ENCODE measurements at places on chromosomes 5 and 9.

DNA sequence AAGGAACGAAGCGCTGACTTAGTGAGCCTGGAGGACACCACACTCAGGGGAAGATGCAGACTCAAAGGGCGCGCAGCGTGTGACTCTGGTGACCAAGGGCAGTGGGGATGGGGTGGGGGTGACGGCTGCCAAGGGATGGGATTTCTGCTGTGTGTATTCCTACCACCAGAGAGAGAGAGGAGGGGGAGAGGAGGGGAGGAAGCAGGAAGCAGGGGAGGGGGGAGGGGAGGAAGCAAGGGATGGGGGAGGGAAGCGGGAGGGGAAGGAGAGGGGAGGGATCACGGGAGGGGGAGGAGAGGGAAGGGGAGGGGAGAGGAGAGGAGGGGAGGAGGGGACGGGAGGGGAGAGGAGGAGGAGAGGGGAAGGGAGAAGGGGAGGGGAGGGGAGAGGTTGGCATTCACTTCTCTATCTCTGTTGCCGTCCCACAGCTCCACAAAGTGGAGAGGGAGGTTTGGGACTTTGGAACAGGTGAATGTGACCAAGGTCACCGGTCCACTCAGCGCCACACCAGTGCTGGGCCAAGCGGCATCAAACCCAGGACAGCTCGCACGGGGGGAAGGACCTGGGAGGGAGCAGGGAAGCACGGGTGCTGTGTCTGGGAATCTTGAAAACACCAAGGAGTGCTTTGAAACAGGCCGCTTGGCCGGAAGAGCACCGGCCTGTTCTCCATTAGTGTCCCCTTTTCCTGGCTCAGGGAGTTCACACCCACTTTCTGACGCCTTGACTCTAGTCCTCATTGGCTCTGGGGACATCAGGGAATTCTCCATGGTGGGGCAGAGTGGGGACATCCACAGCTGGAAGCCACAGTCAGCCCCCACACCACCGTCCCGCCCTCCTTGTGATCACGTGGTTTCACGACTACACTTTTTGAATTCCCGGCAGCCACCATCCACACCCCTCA, 77.4 kb downstream of the VAV2 start:
- DNase-seq = no peak

DNA sequence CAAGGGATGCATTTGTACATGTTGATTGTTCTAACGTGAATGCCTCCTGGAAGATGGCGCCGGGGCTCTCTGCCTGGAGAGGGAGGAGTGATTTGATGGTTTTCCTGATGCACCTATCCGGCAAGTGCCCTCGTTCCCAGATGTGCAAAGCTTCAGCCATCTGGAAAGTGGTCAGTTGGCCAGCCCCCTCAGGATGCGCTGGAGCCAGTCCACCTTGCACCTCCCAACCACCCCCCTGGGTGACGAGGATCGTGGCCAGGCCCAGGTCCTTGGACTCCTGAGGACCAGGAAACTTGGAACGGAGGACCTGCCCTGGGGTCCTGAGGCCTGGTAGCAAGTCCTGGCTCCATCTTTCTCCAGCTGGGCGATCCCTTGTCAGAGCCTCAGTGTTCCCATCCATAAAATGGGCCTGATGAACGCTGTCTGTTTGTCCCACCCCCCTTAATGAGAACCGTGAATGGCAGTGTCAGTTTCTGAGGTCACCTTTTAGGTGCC, 23.6 kb upstream of the RNU6ATAC start:
- peak; percentile 68 for DNase-seq

- no peak for DNase-seq
These were observed 44.8 kb downstream of the NIM1K start for GRCh38 chr5:43236653-43237355.

- no peak for DNase-seq
These were observed 15.8 kb downstream of the NDST1 start for GRCh38 chr5:150523472-150524350.

DNA sequence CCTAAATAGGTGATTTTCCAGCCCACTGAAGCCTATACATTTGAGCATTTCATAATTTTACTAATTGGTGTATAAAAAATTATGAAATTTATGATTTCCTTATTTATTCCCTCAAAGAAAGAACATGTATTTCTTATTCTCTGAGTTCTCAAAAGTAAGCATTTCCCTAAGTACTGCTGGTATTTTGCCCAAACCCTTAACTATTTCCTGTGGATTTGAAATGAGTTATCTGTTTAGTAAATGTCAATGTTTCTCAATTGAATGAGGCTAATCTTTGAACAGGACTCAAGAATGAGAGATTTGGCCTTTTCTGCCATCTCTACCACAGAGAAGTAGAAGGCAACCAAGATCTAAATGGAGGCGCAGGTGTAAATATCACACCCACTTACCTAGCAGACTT, 751.7 kb downstream of the TLE1 start:
- no peak for DNase-seq

- DNase-seq = no peak
These were observed 8.3 kb upstream of the EEIG1 start for GRCh38 chr9:127989094-127989493.

DNA sequence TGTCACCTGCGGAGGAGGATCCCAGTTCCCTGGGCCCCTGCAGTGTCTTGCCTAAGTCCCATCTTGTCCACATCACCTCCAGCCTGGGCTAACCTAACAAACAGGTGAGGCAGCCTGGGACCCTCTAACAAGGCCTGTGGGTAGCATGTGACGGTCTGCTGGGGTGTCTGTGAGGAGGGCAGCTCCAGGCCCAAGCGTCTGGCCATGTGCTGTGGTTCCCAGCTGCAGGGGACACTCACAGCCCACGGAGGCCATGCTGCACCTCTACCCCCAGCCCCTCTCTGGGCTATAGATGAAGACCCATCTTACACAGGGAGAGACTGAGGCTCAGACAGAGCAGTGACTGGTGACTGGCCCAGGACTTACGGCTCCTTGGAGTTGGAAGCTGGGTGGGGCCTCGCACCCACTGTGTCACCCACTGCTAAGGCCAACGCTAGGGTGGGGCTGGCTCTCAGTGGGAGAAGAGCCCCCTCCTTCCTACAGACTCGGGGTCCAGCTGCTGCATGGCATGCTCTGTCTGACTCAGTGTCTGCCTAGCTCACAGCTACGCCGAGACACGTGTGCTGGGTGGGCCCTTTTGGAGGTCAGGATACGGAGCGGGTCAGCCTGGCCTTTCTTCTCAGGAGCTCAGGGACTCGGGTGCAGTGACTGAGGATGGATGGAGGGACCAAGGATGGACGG, 40.8 kb upstream of the RNF130 start:
- DNase-seq = no peak

DNA sequence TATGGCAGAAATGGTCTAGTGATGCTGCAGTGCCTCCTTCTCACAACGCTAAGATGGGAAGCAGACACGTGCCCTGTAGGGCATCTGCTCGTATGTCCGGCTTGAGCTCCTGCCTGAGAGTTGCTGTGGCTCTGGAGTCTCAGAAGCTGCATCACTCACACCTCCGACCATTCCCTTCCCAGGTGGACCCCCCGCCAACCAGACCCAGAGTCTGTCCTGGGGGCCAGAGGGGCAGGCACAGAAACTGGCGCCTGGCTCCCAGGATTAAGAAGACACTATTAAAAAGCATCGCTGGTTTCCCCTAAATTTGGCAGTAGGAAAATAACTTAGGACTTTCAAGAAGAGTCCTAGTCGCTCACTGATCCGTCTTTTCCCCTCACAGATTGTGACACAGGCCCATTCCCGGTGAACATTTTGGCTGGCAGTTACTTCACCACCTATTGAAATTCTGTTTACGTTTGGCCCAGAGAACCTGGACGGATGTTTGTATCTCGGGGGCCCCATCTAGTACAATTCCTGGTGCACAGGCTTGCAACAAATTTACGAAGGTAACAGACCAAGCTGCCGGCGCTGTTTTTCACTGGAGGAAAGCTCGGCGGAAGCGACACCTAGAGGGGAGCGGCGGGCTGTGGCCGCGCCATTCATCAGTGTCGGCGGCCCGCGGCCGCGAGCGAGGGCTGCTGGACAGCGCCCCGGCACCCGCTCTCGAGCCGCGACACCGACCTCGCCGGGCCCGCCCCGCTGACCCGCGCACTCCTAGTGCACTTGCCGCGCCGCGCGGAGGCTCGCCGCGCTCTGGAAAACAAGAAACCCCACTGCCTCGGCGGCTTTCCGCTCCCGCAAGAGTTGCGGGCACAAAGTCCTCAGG, 1.6 kb downstream of the FSTL4 start:
- no peak for DNase-seq

DNA sequence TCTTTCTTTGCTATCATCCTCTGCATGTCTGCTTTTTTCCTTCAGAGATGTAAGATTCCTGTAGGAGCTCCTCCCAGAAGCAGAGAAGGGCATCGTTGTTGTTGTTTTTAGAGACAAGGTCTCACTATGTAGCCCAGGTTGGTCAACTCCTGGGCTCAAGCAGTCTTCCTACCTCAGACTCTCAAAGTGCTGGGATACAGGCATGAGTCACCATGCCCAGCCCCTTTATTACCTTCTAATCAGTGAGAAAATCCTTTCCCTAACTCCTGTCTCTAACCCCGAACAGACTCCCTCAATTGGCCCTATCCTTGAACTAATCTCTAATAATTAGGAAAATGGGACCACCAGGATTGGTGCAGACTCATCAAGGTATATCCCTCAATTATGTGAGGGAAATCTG, 64.4 kb downstream of the GALNT10 start:
- DNase-seq = no peak

- no peak for DNase-seq
These were observed 17.2 kb downstream of the SPTLC1 start for GRCh38 chr9:92097997-92098482.

- DNase-seq = no peak
These were observed 143.6 kb downstream of the MRPS30 start for GRCh38 chr5:44952376-44952775.

- DNase-seq = no peak
These were observed 31.1 kb downstream of the MORN5 start for GRCh38 chr9:122190597-122191381.

GRCh38 chr9:10855847-10856246, 243.0 kb upstream of the PTPRD start:
- DNase-seq = no peak

GRCh38 chr5:15551113-15551504, 51.1 kb downstream of the FBXL7 start:
- DNase-seq = no peak

DNA sequence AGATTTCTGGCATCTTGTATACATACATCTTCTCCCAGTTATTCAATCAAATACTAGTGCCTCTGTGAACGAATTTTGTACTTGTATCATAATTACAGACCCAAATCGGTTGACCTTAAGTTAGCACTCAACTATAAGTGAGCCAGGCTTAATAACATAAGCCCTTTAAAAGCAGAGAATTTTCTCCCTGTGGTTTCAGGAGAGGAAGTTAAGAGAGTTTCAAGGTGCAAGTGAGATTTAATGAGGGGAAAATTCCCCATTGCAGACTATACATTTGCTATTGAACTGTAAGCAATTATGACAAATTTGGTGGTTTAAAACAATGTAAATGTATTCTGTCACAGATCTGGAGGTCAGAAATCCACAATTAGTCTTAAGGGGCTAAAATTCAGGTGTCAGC, 261.9 kb upstream of the NREP start:
- no peak for DNase-seq

DNA sequence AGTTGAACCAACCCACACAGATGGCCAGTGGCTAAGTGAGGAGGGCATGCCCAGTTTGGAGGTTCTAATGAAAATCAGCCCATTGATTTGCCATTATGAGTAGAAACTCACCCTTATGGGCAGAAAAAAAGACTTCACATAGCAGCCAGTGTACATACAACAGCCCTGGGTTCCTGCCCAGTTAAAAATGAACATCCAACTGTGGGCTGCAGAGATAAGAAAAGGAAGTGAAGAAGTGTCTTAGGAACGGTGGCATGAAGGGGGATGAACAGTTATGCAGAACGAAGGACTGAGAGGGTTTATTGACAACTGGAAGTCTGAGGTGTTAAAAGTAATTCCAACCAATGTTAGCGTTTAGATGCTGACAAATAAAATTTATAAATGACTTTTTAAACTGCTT, 118.4 kb downstream of the MARCHF3 start:
- no peak for DNase-seq

DNA sequence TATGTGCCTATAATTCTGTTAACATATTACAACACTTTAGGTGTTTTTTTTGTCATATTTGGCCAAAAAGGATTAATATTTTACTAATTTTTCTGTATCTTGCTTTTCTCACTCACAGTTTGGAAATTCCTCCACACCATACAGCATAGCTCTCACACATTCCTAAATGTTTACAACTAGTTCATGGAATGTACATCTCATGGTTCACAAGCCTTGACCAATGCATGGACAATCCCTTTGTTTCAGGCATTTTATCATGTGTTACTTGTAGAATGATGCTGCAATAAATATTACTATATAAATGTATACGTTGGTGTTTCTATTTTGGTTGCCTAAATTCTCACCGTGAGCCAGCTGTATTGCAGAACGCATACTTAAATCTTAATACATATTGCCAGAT, 80.5 kb upstream of the SPATA31C2 start:
- DNase-seq = no peak

GRCh38 chr9:136233411-136233810, 12.2 kb downstream of the QSOX2 start:
- no peak for DNase-seq

DNA sequence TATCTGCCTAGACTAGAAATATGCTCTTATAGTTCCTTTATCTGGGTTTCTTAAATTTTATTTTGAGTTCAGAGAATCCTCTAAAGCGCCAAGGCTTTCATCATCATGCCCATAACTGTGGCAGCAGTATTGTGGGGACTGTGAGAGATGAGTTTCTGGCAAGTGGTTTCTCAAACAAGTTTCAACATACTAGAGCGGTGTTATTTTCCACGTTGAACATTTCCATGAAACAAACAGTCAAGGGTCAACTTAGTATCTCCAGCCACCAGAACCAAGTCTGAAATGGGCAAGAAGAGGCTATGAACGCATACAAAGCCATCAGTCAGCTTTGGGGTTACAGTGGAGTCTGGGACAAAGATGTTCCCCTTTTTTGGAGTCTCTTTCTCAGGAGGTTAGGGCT, 40.3 kb downstream of the SERINC5 start:
- no peak for DNase-seq

GRCh38 chr9:14082732-14083131, 231.2 kb downstream of the NFIB start:
- DNase-seq = no peak

DNA sequence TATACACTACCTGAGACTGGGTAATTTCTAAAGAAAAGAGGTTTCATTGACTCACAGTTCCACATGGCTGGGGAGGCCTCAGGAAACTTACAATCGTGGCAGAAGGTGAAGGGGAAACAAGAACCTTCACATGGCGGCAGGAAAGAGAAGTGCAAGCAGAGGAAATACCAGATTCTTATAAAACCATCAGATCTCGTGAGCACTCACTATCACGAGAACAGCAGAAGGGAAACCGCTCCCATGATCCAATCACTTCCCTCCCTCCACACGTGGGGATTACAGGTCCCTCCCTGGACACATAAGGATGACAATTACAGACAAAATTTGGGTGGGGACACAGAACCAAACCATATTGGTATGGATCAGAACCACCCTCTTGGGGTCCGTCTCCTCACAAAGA, 44.2 kb upstream of the SPIN1 start:
- DNase-seq = no peak

DNA sequence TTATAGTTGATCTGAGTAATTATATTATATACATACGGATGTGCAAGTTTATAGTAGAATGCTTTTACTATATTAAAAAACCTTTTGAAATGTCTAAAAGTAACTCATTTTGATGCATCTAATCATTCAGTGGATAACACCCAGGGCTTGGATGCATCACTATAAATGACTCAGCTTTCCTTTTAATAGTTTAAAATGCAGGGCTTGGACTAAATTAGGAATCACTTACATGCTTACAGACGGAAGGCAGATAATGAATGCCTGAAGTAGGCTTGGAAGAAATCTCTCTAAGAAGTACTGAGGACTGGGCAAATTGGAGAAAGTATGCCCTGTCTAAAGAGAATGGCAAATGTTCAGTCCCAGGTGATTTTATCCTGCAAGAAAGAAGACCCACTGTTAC, 362.5 kb upstream of the CCNH start:
- no peak for DNase-seq
